CD4-positive, alpha-beta T cell treated with Interleukin-4 for 1 hour (primary cell): ENCODE measurements at places on chromosomes 11 and 22.
A peak's percentile ranks its signal among the peaks of the same experiment; 100 is the strongest.

- no peak for DNase-seq
Observed at GRCh38 chr11:131851964-131852755, 481.7 kb downstream of the NTM start.

- DNase-seq = no peak
Observed at GRCh38 chr11:59523541-59523940, 12.2 kb downstream of the OR4D9 start.

DNA sequence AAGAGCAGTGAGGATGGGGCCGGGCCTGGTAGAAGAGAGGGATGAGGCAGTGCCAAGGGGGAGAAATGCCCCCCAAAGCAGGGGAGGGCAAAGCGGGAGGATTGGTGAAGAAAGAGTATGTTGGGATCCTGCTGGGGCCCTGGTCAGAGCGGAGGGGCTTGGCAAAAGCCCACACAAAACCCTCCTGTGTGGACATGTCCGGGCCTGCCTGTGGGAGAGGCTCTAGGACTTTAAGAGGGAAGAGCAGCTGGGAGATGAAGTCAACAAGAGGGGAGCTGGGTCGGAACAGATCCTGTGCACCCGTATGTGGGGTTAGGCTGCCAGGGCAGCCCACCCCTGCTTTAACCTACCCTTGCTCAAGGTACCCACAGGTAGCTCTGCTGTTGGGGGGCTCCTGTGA lies 25.8 kb downstream of the ART5 start:
- no peak for DNase-seq

- DNase-seq = no peak
Observed at GRCh38 chr11:504053-504993, 2.7 kb downstream of the RNH1 start.

- no peak for DNase-seq
Observed at GRCh38 chr11:69451289-69451688, 30.2 kb upstream of the LINC01488 start.

DNA sequence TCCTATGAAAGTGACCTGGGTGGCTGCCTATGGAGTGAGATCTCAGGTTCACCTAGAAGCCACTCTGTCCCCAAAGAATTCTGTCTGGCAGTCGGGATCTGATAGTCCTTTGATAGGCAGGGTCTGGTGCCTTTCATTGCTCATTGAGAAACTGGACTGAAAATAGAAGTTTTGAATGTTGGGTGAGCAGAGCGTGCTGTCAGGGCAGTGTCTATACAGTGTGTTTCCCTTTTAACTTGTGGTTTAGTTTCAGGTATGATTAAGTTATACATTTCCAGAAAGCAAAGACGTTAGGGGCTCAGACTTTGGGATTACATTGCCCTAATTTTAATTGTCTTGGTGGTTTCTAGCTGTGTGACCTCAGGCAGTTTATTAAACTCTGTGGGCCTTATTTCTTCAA lies 111.3 kb upstream of the PAX6 start:
- DNase-seq = no peak

DNA sequence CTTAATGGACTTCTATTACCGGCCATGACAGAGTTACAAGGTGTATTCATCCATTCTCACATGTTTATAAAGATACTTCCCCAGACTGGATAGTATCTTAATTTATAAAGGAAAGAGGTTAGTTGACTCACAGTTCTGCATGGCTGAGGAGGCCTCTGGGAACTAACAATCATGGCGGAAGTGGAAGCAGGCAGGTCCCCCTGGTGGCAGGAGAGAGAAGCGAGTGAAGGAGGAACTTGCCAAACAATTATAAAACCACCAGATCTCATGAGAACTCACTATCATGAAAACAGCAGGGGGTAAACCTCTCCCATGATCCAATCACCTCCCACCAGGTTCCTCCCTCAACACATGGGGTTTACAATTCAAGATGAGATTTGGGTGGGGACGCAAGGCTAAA lies 170.0 kb upstream of the PDGFD start:
- peak; percentile 3 for DNase-seq

- DNase-seq = no peak
Observed at GRCh38 chr11:2482745-2483144, 37.9 kb downstream of the KCNQ1 start.
